ENCODE measurements at places on chromosomes 13 and 19.
A peak's percentile ranks its signal among the peaks of the same experiment; 100 is the strongest.

GRCh38 chr13:83378908-83379307 lies 503.4 kb downstream of the SLITRK1 start:
- no peak for DNase-seq

DNA sequence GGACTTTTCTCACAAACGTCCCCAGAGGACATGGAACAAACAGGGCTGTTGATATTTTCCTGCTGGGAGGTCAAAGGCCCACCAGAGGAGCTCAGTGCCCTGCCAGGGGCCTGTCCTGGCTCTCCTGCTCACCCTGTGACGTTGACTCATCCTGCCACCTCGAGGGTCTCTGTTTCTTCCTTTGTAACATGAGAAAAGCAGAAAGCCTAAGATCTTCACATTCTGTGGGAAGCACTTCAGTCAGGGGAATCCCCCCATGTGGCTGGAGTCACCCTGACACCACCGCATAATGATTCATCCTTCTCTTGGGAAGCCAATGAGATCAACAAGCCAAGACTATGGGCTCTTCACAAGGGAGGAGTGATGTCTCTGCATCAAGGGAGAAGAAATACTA lies 147.9 kb downstream of the KATNAL1 start:
- DNase-seq, result no peak

GRCh38 chr13:85693889-85694511 lies 105.2 kb downstream of the SLITRK6 start:
- DNase-seq, result no peak

- no peak for DNase-seq
These were observed 15.0 kb downstream of the MRPS12 start for GRCh38 chr19:38945562-38946228.

- DNase-seq, result no peak
These were observed 118.9 kb upstream of the UBL3 start for GRCh38 chr13:29969286-29969685.

- no peak for DNase-seq
These were observed 1391.4 kb downstream of the UQCRFS1 start for GRCh38 chr19:27821418-27822018.

DNA sequence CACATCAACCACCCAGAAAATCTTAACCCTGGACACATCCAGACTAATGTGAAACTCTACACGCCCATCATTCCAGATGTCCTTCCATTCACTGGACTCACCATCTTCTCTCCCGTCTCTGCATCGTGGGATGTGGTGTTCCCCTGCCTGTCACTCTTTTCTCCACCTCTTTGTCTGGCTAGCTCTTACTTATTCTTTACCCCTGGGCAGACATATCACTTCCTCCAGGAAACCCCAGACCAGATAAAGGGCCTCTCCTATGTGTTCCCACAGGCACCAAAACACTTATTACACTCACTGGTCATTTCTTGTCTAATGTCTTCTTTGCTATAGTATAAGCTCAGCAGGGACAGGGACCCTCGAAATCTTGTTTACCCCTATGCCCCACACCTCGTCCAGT lies 109.3 kb upstream of the IPO5 start:
- no peak for DNase-seq

- DNase-seq, result no peak
These were observed 21.0 kb upstream of the N4BP2L1 start for GRCh38 chr13:32448972-32449371.

GRCh38 chr19:46736531-46737297 lies 9.1 kb upstream of the FKRP start:
- DNase-seq, result no peak

- DNase-seq, result peak; percentile 31
These were observed 15.4 kb downstream of the FCHO1 start for GRCh38 chr19:17766543-17767131.

DNA sequence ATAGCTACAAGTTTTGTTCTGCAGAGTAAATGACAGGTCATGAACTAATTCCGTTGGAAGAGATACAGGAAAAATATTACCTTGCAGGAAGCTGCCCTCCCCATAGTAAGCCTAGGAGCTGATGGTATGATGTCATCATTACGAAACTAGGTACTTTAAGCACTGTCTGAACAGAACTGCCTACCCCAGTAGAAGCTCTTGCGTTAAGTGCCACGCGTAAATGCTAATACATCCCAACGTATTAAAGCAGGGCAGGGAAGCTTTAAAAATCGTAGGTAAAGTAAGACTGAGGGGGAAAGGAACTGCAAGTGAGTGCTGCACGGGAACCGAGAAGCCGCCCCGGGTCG lies 572 bp downstream of the UGGT2 start:
- DNase-seq, result no peak

GRCh38 chr19:47158879-47159503 lies 28.4 kb downstream of the SAE1 start:
- no peak for DNase-seq

- DNase-seq, result no peak
These were observed at the start of gene FAM187B for GRCh38 chr19:35228177-35228930. Gene FAM187B (minus strand): TSS chr19:35228739. CDS start chr19:35228680, 59 bp downstream.

DNA sequence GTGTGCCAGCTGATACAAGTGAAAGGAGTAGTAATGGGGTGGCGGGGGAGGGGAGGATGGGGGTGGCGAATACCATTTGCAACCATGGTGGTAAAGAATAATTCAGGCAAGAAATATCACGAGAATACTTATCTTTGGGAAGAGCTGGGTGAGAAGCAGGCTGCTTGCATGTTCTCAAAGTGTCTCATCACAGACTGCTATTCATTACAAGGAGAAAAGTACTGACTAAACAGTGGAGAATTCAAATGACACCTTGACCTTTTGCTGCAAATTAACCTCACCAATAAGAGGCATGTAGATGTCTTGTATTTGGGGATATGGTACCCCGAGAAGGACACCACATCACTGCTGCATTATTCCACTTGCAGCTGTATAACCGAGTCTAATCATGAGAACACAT lies 585.7 kb upstream of the GPC6 start:
- no peak for DNase-seq

DNA sequence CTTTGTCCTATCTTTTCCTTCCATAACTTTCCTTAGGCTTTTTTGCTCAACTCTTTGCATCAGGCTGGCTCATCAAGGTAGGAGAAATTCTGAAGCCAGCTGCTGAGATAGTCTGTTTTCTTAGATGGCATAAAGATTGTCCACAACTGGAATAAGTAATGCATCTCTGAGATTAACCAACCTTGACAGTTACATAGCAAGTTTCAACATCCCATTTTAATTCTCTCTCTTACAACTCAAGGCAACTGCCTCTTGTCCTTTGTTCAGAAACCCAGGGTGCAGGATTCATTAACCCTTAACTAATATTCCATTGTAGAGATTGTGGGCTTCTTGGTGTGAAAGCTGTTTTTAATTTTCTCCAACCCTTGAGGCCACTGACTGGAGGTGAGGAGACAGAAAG lies 239.2 kb downstream of the LACC1 start:
- no peak for DNase-seq

DNA sequence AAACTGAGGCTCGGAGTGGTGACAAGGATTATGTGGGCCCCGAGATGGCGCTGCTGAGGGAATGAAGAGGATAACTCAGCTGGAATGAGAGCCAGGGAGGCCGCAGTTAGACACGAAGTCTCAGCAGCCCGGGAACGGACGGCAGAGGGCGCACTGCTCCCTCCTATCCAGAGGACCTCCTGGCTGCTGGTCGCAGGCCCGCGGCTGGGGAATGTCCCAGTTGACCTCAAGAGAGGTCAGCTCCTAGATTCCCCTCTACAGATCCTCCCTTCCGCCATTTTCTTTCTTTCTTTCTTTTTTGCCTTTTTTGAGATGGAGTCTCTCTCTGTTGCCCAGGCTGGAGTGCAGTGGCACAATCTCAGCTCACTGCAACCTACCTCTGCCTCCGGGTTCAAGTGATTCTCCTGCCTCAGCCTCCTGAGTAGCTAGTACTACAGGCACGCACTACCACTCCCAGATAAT lies 24.1 kb upstream of the ASPDH start:
- DNase-seq, result peak; percentile 44

DNA sequence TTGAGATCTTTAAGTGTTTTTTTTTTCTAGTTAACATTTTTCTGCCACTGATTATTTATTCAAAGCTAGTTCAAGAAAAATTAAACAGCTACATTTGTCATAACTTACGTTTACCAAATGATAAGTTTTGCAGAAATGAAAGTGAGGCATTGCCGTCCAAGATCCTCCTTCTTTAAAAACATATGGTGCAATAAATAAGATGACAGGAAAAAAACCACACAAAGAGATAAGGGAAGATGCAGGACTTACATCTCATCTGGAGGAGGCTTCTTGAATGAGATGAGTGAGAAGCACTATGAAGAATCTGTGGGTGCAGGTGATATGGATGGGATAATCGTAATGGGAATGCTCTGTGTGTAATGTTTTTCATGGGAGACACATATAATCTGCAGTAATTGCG lies 12.4 kb downstream of the TNFSF13B start:
- DNase-seq, result no peak

DNA sequence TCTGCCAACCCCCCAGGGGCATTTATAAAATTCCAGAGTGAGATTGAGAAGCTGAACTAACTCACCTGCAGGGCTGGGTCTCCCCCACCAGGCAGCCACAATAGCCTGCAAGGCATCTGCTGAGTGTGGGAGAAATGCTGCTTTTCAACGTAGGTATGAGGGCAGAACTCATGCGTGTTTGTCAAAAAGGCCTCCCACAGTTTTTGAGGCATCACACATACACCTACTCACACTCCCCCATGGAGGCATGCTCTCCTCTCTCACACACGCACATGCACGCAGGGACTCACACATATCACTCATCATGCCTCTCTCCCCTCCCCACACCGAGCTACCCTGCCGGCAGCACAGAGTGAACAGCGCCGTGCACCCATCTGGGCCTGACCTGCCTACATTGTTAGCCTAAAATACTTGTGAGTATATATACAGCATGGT lies 390.5 kb downstream of the FGF9 start:
- DNase-seq, result peak; percentile 50

- no peak for DNase-seq
These were observed 88.1 kb downstream of the SLC7A1 start for GRCh38 chr13:29507356-29507755.

DNA sequence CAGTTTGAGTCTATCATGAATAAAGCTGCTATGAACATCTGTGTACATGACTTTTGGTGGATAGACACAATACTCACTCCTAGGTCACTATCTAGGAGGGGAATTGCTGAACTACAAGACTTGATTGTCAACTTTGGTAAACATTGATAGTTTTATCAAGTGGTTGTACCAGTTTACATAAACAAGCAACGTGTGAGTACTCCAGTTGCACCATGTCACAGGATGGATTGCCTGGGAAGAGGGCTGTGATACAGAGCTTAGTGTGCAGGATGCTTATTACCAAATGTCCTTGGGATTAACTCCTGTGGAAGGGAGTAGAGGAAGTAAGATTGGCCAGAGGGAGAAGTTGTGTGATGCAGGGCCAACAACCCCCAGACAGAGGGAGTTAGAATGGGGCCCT lies 37.7 kb downstream of the RAP2A start:
- no peak for DNase-seq

DNA sequence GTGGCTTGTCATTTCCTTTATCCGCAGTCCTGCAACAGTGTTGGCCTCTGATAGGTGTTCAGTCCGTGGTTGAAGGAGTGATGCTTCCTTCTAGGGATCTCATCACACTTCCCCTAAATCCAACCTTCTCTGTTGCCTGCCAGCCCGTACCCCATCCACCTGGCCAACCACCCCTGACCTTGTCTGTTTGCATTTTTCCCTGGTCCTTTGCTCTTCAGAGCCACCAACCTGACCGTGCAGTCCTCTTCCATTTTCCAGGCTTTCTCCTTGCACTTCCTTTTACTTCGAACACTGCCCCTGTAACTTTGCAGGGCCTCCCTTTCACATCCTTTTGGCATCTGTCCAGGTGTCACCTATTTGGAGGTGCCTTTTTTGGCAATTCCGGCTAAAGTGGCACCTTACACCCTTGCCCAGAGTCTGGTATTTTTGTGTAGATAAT lies 696 bp downstream of the ZNF460 start:
- DNase-seq, result peak; percentile 36

- DNase-seq, result no peak
These were observed 17.3 kb downstream of the RHPN2 start for GRCh38 chr19:33047422-33047821.

DNA sequence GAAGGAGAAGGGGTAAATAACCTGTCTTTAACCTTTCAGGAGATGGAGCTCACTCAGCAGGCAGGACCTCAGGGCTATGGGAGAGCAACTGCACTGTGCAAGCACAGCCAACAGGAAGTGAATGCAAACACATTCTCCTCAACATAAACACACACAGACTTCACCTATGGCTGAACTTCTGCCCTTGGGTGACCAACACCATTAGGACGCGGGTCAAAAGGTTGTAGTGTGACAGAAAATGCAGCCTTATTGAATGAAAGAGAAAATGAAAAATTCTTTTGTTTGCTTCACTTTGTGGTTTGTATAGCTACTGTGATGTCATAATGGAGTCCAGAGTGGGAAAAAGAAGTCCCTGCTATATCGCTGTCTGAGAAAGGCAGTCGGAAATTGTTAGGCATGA lies 323.0 kb downstream of the NDFIP2 start:
- no peak for DNase-seq

- DNase-seq, result no peak
These were observed at the start of gene SHC2 for GRCh38 chr19:460877-461720. Gene SHC2 (minus strand): TSS chr19:461033. CDS start chr19:460996, 37 bp downstream.

- no peak for DNase-seq
These were observed 101.6 kb downstream of the RGCC start for GRCh38 chr13:41558781-41559560.

DNA sequence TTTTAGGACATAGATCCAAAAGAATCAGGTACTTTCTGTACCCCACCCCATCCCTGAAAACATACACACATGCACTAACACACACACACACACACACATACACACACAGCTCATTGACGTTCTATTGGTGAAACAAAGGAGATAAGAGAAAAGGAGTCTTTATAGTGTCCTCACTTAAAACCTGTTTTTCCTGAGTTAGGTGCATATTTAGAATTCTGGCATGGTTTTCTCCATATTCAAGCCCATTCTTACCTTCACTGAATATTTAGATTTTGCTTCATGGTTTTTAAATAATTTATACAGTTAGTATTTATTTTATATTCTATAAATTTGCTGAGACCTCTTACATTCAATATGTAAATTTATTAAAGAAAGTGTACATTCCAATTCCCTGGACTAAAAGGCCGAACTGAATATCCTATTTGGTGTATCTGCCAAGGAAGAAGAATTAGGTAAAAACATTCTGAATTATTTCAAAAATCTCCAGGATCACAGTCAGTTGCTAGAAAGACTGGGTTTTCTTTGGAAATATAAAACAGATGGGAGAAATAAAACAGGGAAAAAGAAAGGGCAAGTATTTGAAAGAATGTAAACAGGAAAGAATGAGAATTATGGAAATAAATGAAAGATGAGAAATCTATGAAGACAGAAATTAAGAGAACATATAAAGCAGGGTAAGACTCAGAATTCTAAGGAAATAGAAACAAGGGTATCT lies 556.2 kb downstream of the KCTD12 start:
- DNase-seq, result no peak

DNA sequence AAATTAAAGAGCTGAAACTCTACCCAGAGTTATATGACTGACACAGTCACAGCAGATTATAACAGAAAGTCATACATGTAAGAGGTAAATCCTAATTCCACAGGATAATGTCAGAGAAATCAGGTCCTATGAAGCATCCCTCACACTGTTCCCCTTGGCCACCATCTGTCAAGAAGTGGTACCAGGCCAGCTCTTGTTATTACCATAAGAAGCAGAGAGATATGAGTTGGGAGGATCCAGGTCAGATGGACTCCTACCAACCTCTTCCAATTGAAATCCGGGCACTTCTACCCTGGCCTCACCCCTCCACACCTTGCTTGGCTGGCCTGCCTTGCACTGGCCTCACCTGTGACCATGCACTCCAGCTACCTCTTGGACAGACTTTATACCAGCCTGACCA lies 353.2 kb downstream of the DNAJC15 start:
- DNase-seq, result no peak

- DNase-seq, result no peak
These were observed 35.6 kb upstream of the TPTE2 start for GRCh38 chr13:19596960-19597361.

All from naive thymus-derived CD8-positive, alpha-beta T cell (primary cell).